Caco-2 (cell line): ENCODE measurements at places on chromosomes 3 and 15. TPM values are rescaled to one million over a fixed set of nuclear protein-coding genes. Genes with fewer than 3 reads are reported as not detected.

The LDHAL6B gene
- not detected in 2 replicates for total RNA-seq

The VIPR1 gene
- 3.7 and 3.8 TPM in 2 replicates for total RNA-seq

The FAH gene
- 20.4 TPM in 2 replicates for total RNA-seq

The ABI3BP gene
- not detected in 2 replicates for total RNA-seq

DNA sequence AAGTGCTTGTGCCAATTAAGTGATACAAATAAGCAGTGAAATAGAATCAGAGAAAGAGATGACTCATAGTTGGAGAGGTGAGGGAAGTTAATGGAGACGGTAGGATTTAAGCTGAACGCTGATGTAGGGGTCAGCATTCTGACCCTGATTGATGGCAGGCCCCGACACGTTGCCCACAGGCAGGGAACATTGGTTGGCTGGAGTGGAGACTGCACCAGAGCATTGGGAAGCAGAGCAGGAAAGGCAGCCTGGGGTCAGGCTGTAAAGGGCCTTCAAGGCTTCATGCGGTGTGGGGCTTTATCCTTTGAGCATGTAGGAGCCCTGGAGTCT lies 68.6 kb downstream of the DCUN1D1 start:
- DNase-seq, result no peak

DNA sequence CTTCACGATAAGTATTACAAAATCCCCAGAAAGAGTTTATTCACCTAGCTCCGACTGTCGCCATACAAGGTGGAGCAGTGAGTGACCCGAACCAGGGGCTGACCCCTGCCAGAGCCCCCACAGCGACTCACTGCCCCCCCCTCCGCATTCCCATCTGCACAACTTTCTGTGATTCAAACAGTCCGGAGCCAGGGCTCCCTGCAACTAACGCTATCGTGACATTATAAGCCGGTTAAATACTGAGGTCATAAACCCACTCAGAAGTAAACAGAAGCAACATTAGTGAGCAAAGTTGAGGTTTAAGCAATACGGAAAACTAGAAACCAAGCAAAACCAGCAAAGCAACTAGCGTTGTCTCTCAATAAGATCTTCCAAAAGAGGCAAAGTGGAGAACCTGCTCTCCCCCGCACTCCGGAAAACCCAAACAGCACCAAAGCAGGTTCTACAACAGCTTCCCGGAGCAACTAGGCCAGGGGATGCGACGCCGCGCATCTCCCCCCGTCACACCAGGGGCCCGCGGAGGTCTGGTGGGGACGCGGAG lies 642 bp downstream of the SCAP start:
- no peak for DNase-seq

DNA sequence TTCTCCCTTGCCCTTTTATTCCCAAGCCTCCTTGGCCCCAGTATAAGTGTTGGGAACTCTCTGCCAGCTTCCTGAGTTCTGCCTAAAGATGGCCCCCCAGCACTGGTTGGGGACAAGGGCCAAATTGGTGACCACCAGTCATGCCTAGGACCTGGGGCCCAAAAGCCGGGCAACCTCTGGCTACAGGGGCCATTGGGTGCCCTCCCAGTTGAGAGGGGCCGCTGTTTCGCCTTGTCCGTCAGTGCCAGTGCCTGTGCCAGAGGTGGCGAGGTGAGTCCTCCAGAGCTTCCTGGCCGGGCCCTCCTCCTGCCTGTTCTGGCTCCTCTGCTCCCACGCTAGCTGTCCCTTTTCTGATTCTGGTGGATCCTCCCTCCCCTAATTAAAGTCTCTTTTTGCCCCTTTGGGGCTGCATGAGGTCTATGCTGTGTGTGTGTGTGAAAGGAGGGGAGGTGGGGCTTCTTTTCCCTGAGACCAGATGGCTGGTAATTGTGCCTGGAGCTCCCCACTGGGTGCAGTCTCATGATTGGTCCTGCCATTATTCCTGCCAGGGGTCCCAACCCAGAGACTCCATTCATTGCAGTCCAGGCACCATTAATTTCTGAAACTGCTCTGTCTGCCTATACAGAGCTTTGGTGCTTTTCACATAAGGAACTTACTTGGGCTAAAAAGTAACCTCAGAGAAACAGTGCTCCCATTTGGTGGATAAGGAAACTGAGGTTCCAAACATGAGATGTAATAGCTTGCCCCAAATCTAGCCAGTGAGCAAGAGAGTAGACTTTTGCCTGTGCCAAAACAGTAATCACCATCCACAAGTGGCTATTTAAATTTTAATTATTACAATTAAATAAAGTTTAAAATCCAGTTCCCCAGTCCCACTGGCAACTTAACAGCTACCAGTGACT lies 3.1 kb upstream of the TTLL3 start:
- no peak for DNase-seq

GRCh38 chr3:23314981-23315762 lies 112.0 kb downstream of the UBE2E2 start:
- DNase-seq, result no peak

DNA sequence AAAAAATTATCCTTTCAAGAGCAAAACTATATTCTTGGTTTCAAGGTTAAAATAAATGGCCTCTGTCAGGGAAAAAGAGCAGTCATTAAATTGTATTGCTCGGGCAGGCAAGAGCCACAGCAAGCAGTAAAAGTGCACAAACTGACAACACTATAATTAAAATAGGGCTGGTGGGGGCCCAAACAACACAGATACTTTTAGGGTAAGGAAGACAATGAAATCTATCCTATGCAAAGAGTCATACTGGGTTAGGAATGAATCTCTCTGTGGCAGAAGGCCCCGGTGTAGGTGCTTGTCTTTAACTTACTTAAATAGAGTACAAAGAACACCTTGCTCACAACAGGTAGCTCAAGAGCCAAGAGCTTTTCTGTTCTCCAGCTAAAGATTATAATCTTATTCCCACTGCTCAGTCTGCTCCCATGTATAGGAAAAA lies 94.7 kb downstream of the DLG1 start:
- DNase-seq, result no peak

- DNase-seq, result peak; percentile 96
Observed at GRCh38 chr3:52289747-52290595, 2.3 kb downstream of the GLYCTK start.

GRCh38 chr15:43487271-43487895 lies 5.6 kb downstream of the TP53BP1 start:
- DNase-seq, result no peak

DNA sequence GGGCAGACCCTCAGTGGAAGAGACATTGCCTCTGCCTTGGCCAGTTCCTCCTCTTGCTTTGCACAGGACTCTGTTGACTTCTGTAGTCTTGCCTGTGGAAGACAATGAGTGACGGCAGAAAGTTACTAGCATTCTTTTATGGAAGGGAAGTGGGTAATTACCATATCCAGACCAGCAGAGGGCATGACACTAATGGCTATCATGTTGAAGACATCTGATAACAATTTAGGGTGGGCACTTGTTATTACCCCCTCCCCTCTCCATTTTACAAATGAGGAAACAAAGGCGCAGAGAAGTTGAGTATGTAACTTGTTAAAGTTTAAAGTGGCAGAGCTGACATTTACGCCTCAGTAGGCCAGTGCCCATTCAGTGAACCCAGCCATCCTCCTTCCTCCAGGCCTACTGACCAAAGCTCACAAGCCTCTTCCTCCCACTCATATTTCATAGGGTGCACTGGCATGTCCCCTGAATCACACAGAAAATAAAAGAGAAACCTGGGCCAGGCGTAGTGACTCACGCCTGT lies 48.2 kb upstream of the FMN1 start:
- no peak for DNase-seq

GRCh38 chr15:80061582-80061981 lies 2.1 kb downstream of the ZFAND6 start:
- DNase-seq, result no peak

DNA sequence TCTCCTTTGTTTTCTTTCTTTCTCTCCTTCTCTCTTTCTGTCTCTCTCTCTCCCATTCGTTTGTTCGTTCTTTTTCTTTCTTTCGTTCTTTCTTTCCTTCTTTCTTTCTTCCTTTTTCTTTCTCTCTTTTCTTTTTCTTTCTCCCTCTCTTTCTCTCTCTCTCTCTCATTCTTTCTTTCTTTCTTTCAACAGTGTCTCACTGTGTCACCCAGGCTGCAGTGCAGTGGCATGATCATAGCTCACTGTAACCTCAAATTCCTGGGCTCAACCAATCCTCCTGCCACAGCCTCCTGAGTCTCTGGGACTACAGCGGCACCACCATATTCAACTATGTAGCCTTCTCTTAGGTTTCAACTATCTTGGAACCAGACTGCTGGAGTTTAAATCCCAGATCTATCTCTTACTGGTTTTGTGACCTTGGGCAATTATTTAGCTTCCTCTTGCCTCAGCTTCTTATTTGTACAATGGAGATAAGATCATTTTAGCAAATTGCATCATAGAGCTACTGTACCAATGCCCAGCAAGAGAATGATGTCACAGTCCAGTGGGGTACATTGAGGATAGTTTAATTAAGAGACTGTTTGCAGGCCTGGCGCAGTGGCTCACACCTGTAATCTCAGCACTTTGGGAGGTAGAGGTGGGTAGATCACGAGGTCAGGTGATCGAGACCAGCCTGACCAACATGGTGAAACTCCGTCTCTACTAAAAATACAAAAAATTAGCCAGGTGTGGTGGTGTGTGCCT lies 27.3 kb upstream of the PARL start:
- peak; percentile 12 for DNase-seq

- no peak for DNase-seq
Observed at GRCh38 chr15:68353421-68354135, 76.0 kb downstream of the FEM1B start.
